A549 treated with GW870086 at 1 μM for 4 hours (cell line): ENCODE measurements at places on chromosomes 1 and 21. TPM values are rescaled to one million over a fixed set of nuclear protein-coding genes. Genes with fewer than 3 reads are reported as not detected.

The SH2D2A gene
- 2.6 to 3.9 TPM (median 3.2 TPM) in 5 replicates for total RNA-seq

The BLZF1 gene
- total RNA-seq, result 12.4 to 19.5 TPM (median 15.2 TPM) in 5 replicates

The STIL gene
- 8.8 to 11.8 TPM (median 9.9 TPM) in 5 replicates for total RNA-seq

The NPR1 gene
- total RNA-seq, result 0.97 to 1.6 TPM (median 1.1 TPM) in 5 replicates

The WNT3A gene
- total RNA-seq, result not detected in 5 replicates

The LYPD8 gene
- total RNA-seq, result 0.10 to 0.12 TPM (median 0.12 TPM) in 4 of 5 replicates, not detected in the other

The LRRC53 gene
- not detected in 5 replicates for total RNA-seq

The PGLYRP3 gene
- not detected in 5 replicates for total RNA-seq

The LCE1E gene
- 0.10 to 0.21 TPM in 2 of 5 replicates, not detected in the others for total RNA-seq

The AHCYL1 gene
- 40.9 to 55.3 TPM (median 51.2 TPM) in 5 replicates for total RNA-seq
